ENCODE measurements at places on chromosomes 1 and 21. TPM values are rescaled to one million over a fixed set of nuclear protein-coding genes. Genes with fewer than 3 reads are reported as not detected.

DNA sequence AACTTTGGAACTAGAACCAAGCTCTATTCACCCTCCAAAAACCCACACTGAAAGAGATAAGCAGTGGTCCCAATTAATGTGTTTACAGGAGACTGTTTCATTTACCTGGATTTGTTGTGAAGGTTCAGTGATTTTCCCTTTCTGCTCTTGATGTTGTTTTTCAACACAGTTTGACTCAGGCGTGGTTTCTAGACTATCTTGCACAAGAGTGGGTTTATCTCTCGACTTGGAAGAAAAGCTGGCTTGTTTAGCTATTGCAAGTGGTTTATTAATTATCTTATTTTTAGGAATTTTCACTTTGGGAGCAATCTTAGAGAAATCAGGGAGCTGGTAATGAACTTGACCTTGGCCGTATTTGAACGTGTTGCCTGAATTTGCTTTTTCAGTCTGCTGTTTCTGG is 5.3 kb downstream of the AKNAD1 start:
- DNase-seq, result no peak
- no peak overlapping the region for H3K4me3 ChIP-seq
- no peaks in the 10 kb centered on the region for H3K36me3 ChIP-seq
- H3K4me1 ChIP-seq, result no peaks in the 10 kb centered on the region

DNA sequence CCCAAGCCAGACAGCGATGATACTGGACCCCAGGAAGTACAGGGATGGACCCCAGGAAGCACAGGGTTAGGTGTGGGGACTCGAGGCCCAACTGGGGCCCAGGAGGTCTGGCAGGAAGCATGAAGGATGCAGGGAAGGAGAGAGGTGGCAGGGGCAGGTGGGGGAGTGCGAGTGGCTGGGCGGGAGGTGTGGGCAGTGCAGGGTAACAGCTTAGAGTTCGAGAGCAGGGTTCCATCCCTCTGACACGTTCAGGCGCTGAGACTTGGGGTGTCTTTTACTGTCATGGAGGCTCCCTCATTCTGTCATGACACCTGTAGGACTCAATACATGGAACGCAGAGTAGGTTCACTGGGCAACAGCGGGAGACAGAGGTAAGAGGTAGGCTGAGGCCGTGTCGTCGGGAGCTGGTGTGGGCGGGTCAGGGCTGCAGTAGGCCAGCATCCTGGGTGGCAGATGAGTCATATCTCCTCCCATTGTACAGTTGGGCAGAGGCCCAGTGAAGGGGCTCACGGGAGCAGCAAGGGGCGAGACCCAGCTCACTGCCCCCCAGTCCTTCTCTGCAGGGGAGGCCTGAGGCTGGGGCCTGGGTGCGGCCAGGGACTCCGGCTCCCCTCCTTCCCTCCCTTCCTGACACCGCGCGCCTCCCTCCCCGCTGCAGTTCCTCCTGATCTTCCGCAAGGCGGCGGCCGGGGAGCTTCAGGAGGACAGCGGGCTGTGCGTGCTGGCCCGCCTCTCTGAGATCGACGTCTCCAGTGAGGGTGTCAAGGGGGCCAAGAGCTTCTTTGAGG is 11.6 kb upstream of the CTRC start:
- no peak overlapping the region for H3K27ac ChIP-seq
- H3K4me3 ChIP-seq, result no peak overlapping the region
- no peaks in the 10 kb centered on the region for H3K27me3 ChIP-seq

- peak overlapping the region; percentile 7 for H3K27ac ChIP-seq
- H3K4me3 ChIP-seq, result no peak overlapping the region
- no peak for DNase-seq
- peaks cover 16% of the 10 kb centered on the region for H3K4me1 ChIP-seq
- peaks cover 39% of the 10 kb centered on the region for H3K36me3 ChIP-seq
Observed at GRCh38 chr1:17045150-17045549, 8.7 kb downstream of the SDHB start.

DNA sequence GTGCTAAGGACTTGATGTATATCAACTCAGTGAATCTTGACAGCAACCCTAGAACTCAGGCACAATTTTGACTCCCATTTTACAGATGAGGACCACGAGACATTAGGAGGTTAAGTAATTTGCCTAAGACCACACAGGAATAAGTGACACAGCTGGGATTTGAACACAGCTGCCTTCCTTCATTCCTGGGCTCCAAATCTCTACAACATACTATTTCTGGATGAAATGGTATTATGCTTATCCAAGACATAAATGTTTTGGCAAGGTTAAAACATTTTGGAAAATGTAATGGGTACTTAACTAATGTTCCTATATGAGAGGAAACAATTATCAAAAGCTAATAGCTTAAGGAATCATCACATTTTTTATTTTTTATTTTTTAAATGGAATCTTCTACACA is 4.8 kb downstream of the CLDN8 start:
- no peaks in the 10 kb centered on the region for H3K27me3 ChIP-seq
- no peak overlapping the region for H3K4me3 ChIP-seq
- no peak for DNase-seq
- H3K4me1 ChIP-seq, result no peaks in the 10 kb centered on the region
- H3K36me3 ChIP-seq, result no peaks in the 10 kb centered on the region

DNA sequence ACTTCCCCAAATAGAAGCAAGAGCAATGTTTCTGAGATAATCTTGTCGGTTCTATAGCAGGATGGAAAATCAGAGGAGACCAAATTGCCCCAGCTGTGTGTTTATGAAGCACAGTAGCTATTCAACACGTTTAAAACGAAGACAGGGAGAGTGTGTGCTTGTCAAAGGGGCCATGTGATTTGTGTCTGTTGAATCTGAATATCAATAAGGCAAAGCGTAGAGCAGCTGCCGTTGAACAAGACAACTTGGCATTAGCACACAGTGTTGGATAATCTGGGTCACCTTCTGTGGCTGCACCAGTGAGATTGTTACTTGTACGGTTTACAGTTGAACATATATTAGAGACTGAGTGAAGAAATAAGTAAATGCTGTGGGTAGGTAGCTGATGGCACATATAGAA is 1.0 kb downstream of the CRB1 start:
- DNase-seq, result no peak
- H3K4me1 ChIP-seq, result no peaks in the 10 kb centered on the region
- no peak overlapping the region for H3K4me3 ChIP-seq
- H3K27me3 ChIP-seq, result no peaks in the 10 kb centered on the region
- H3K36me3 ChIP-seq, result no peaks in the 10 kb centered on the region
- no peak overlapping the region for H3K27ac ChIP-seq

GRCh38 chr1:209689477-209689876 is 14.3 kb downstream of the G0S2 start:
- H3K4me3 ChIP-seq, result no peak overlapping the region
- no peaks in the 10 kb centered on the region for H3K36me3 ChIP-seq
- DNase-seq, result no peak
- no peaks in the 10 kb centered on the region for H3K27me3 ChIP-seq

GRCh38 chr1:226335661-226336060 is 26.7 kb upstream of the LIN9 start:
- no peak for DNase-seq
- no peaks in the 10 kb centered on the region for H3K36me3 ChIP-seq
- H3K27ac ChIP-seq, result no peak overlapping the region
- peaks cover 8% of the 10 kb centered on the region for H3K4me1 ChIP-seq

DNA sequence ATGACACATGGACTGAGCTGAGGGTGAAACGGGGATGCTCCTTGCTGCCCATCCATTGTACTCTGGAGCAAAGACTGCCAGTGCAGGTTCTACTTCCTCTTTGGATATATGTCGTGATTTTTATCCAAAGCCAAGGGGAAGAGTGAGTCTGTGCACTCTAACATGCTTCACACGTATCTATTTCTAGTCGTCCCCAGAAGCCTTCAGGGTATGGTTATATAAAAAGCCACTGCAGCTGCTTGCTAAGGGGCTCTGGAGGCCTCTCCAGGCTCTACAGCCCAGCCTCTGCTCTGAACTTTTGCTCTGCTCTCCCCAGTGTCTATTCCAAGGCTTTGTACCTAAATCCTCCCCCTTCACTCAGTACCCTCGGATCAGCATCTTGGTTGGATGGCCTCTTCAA is 20.1 kb downstream of the PAFAH2 start:
- no peak for DNase-seq
- H3K27me3 ChIP-seq, result no peaks in the 10 kb centered on the region
- no peak overlapping the region for H3K4me3 ChIP-seq
- peaks cover 21% of the 10 kb centered on the region for H3K36me3 ChIP-seq
- H3K4me1 ChIP-seq, result no peaks in the 10 kb centered on the region

DNA sequence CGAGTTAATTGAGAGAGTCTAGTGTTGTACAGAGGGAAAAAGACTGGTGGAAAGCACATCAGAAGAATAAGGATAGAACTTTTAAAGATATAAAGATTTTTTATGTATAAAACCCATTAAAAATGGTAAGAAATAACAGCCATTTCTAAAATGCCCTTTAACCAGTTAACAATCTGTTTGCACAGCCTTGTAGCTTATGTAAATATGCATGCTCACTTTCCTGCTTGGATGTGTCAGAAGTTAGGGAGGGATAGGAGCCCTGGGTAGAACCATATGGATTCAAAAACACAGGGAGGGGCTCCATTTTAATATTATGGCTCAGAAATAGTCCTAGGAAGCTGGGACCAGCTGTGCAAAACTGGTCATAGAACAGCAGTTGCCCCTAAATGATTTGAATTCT is 4.5 kb upstream of the EDEM3 start:
- H3K27ac ChIP-seq, result no peak overlapping the region
- no peak overlapping the region for H3K4me3 ChIP-seq
- no peak for DNase-seq
- peaks cover 4% of the 10 kb centered on the region for H3K4me1 ChIP-seq

DNA sequence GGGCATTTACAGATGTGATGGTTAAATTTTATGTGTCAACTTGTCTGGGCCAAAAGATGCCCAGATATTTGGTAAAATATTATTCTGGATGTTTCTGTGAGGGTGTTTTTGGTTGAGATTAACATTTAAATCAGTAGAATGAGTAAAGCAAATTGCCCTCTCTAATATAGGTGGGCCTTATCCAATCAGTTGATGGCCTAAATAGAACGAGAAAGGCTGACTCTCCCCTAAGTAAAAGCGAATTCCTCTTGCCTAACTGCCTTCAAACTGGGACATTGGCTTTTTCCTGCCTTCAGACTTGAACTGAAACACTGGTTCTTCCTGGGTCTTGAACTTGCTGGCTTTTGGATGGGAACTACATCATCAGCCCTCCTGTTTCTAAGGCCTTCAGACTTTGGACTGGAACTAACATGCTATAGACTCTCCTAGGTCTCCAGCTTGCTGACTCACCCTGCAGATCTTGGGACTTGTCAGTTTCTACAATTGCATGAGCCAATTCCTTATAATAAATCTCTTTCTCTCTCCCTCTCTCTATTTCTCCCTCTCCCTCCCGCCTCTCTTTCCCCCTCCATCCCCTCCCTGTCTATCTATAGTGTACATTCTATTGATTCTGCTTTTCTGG is 10.2 kb upstream of the NAV1 start:
- DNase-seq, result no peak
- H3K27ac ChIP-seq, result no peak overlapping the region
- H3K27me3 ChIP-seq, result no peaks in the 10 kb centered on the region
- no peak overlapping the region for H3K4me3 ChIP-seq

The LGR6 gene
- 1.2 TPM for total RNA-seq

The KANK4 gene
- total RNA-seq, result 1.0 TPM

The EPRS1 gene
- 32.8 TPM for total RNA-seq

The FAM151A gene
- not detected for total RNA-seq

The PLPP3 gene
- 57.8 TPM for total RNA-seq

The OR6N1 gene
- not detected for total RNA-seq
